Umbilical cord (tissue), 2 donors: ENCODE measurements at places on chromosomes 2 and 18. TPM values are rescaled to one million over a fixed set of nuclear protein-coding genes. Genes with fewer than 3 reads are reported as not detected.

GRCh38 chr18:8844721-8845148 is 139.4 kb downstream of the MTCL1 start:
- no peak for DNase-seq

The ATP5MC3 gene
- total RNA-seq: 64.3 TPM

The GAREM1 gene
- total RNA-seq: 5.1 TPM

- no peak for DNase-seq
Measured at GRCh38 chr18:34115409-34116081, 109.2 kb downstream of the NOL4 start.

DNA sequence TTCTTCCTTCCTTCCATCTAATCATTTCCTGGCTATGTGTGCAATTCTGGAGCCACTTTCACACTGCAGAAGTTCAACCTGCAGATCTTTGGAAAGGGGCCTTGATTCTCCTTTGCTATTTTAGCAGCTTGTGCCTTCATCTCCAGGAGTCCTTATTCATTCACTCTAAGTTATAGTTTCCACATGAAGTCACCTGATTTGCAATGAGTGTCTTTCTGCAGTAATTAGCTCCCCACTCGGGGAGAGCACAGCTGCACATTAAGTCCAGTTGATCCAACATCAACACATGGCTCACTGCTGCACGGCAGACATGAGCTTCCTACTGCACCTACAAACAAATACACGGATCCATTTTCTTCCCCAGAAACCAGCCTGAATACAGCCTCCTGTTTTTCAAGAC is 323.1 kb upstream of the TNP1 start:
- DNase-seq: no peak

DNA sequence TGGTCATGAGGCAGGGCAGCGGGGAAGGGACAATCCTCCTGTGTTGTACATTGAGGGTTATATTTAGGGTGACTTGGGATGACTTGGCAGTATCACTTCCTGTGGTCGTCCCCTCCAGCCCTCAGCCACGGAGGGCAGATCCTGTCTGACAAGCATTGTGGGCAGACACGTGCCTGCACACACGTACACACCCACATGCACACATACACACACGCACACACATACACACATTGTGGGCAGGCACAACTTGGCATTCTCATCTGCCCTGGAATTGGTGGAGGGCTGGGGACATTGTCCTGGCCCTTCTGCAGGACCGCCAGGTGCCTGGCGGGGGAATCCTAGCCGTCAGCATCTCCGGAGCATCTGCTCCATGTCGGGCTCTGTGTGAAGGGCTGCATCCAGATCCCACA is 47.6 kb downstream of the ODC1 start:
- DNase-seq: peak; percentile 24

DNA sequence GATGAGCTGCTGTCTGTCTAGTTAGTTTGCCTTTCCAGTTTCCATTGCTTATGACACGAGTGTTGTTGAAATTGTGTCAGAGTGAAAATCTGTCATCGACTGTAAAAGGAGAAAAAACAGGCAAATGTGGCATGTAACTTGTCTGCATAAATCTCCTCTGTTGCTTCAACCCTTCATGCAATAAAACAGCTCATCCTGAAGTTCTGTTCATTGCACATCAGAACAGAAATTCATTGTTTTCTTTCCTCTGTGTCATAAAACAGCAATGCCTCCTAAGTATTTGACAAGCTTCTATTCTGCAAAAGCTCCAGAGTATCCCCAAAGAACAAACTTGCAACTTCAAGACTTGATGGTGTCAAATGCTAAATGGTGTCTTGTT is 432.1 kb downstream of the MEIS1 start:
- DNase-seq: peak; percentile 76

The RAB27B gene
- total RNA-seq: 10.8 TPM

The DLX1 gene
- total RNA-seq: 0.48 TPM

The MAB21L4 gene
- 1.9 TPM for total RNA-seq

DNA sequence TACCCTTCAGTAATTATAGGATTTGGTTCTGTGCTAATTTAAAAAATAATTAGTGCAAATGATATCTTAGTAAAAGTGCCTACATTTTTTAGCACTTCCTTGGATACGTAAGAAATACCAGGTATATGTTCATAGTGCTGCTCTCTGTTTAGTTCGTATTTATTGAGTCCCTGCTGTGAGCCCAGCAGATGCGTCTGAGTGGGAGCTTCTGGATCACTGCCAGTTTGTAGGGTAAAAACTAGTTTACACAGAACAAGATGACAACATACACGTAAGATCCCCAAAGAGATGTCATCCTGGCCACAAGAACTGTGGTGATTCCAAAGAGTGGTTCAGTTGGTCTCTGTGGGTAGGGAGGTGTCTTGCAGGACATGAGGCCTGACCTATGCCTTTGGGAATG is 103.2 kb downstream of the CTIF start:
- DNase-seq: no peak

DNA sequence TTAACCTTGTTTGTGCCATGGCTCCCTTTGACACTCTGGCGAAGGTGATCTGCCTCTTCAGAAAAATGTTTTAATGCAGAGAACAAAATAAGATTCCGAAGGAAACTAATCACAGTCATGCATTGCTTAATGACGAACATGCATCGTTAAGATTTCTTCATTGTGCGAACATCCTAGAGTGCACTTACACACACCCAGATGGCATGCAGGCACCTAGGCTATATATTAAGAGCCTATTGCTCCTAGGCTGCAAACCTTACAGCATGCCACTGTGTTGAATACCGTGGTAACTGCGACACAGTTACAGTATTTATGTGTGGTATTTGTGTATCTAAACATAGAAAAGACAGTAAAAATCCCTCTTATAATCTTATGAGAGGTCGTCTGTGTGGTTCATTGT is 8.3 kb downstream of the ASAP2 start:
- DNase-seq: no peak

The C2orf80 gene
- not detected for total RNA-seq

DNA sequence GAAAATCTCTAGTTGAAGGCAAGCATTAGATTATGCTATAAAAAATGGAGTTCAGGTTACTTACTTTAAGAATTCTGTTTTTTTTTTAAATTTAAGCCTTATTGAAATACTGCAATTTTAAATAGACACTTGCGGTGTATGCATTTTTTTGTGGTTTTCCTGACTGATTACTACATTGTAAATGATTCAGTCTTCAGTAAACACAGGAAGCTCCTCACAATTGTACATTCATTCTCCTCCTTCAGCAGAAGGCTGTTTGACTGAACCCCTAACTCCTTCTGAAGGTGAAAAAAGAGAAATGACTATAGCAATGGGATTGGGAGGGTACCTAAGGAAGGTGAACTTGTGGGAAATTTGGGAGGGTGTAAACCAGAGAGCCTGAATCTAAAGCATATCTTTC is 136.1 kb downstream of the GCA start:
- DNase-seq: no peak

The MYO1B gene
- total RNA-seq: 51.0 TPM

- DNase-seq: peak; percentile 71
Measured at GRCh38 chr2:65576861-65577601, 144.6 kb upstream of the SPRED2 start.

The GRB14 gene
- 0.48 TPM for total RNA-seq

GRCh38 chr2:136246086-136246669 is 128.2 kb upstream of the CXCR4 start:
- peak; percentile 49 for DNase-seq

The DYNAP gene
- total RNA-seq: 7.0 TPM

GRCh38 chr2:157349949-157350515 is 24.4 kb upstream of the ERMN start:
- no peak for DNase-seq

DNA sequence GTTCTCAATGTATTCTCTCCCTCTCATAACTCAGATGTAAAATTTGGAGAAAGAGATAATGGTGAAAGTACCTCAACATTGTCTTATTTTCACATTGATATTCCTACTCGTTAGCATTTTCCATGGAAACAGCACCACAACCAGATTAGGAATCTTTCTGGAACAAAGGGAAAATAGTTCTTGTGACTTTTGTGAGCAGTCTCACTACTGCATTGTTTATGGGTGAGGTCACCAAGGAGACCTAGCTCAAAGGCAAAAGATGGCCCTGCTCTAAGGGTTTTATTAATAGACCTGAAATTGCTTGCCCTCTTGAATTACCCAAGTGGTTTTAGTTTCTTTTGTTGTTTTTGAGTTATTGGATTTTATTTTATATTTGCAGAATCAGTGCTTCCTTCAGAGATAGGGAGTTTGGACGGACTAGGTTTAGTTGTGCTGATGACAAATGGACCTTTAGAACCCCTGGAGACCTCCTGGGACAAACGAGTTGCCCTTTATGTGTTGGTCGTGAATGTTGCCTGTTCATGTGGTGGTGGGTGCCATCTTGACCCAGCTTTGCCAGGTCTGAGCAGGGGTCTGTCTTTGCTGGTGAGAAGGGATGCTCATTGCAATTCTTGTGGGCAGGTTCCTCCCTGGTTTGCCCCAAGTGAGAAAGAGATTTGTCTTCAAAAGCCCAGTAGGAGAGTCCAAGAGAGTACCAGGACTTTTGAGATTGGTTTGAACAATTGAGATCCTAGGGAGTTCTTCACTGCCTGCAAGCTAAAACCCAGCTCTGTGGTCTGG is 58.1 kb downstream of the INPP4A start:
- no peak for DNase-seq

DNA sequence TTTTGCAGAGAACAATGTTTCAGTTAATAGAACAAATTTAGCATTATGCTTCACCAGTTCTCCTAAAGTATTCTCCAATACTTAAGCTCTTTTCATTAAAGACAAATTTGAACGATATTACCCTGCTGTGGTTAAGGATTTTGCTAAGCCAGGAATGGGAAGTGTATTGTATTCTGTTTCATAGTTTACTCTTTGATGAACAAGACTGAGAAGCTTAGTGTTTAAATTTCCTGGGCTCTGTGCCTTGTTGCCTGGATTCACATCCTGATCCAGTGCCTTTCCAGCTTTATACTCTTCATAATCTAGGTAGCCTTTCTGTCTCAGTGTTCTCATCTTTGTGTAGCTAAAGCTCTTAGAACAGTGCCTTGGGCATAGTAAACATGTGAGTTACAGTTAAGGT is 58.6 kb upstream of the GLS start:
- DNase-seq: peak; percentile 52

- no peak for DNase-seq
Measured at GRCh38 chr2:109528811-109529501, 84.8 kb downstream of the SEPTIN10 start.

GRCh38 chr2:53150146-53150545 is 617.5 kb upstream of the CHAC2 start:
- DNase-seq: no peak

The CARF gene
- 21.4 TPM for total RNA-seq

- no peak for DNase-seq
Measured at GRCh38 chr2:52608030-52608429, 1159.6 kb upstream of the CHAC2 start.

GRCh38 chr2:170923799-170924198 is 5.3 kb upstream of the GORASP2 start:
- DNase-seq: no peak

GRCh38 chr2:206260188-206261012 is 14.1 kb upstream of the ZDBF2 start:
- peak; percentile 51 for DNase-seq

The FBLN7 gene
- 1.2 TPM for total RNA-seq
